Activated CD4-positive, alpha-beta T cell treated with anti-CD3 and anti-CD28 coated beads, Interleukin-2, amount 50 U/mL, for 16 hours (primary cell): ENCODE measurements at places on chromosomes 3 and 15.

GRCh38 chr3:54917174-54917573, 10.7 kb downstream of the LRTM1 start:
- no peak for DNase-seq

DNA sequence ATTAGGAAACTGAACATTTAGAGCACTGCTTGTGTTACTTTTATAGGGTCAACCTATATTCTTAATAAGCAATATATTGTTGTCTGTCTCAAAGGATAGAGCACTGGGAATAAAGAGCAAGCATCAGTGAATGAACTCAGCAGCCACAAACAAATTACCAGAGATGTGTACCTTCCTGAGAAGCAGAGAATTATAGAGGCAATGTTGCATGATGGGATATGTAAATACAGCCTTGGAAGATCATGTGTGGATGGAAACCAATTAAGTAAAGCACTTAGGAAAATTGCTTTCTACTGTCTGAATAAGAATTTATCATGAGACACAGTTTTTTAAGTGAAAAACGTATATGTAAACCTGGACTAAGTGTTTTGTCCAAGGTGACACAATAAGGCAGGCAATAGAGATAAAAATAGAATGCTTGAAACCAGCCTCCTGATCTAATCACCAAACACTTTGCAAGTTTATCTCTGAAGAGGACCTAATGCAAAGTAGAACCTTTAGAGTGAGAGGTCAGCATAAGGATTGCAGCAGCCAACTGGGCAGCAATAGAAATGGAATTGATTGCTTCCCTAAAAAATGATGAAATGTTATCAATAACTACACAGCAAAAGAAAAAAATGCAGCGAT, 848.0 kb downstream of the TUSC7 start:
- DNase-seq: no peak

DNA sequence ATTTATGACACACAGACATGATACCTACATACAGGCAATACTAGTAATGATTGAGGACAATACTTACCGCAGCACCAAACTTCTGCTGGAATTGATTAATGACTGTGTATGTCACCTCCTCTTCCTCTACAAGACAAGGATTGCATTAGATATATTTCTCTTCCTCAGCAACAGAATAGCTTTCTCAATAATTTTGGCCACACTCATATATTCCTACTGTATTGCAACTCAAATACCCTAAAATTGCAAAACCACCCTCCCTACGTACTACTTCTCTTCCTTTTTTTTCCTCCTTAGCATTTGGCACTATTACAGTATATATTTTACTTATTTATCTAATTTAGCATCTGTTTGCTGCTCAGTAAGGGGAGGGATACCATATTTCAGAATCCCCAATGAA, 14.8 kb downstream of the EXD1 start:
- no peak for DNase-seq

DNA sequence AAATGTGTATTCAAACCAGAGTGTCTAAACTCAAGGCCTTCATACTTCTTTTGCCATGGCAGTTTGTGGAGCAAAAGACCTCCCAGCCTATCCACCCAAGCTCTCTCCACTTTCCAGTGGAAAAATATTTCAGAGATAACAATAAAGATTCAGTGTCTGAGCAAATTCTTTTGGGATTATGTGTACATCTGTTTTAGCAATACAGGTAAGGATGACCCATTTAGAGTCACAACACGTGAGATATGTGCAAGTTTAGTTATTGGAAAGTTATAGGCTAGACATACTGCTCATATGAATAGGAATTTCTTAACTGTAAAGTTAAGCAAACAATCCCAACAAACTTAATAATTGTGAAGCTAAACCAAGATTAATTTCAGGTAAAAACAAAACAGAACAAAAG, 174.5 kb upstream of the LRIG1 start:
- no peak for DNase-seq

DNA sequence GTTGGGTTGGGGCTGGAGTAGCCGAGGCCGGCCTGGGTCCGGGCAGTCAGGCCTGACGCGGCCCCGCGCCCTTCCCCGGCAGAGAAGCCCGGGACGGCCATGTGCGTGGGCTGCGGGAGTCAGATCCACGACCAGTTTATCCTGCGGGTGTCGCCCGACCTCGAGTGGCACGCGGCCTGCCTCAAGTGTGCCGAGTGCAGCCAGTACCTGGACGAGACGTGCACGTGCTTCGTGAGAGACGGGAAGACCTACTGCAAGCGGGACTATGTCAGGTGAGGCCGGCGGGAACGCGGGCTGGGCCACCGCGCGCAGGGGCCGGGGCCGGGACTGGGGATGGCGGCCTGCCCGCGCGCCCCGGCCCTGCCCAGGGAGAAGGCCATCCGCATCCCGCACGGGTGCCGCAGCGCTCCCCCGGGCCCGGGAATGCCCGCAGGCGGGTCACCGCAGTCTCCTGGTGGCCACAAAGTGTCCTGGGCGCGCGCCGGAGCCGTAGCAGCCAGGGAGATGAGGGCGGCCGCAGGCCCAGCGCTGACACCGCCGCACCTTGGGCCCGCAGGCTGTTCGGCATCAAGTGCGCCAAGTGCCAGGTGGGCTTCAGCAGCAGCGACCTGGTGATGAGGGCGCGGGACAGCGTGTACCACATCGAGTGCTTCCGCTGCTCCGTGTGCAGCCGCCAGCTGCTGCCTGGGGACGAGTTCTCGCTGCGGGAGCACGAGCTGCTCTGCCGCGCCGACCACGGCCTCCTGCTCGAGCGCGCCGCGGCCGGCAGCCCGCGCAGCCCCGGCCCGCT, 1.3 kb downstream of the ISL2 start:
- DNase-seq: no peak

GRCh38 chr3:129610276-129610675, 3.8 kb upstream of the PLXND1 start:
- no peak for DNase-seq

GRCh38 chr3:43512754-43513404, 108.9 kb downstream of the ANO10 start:
- no peak for DNase-seq

DNA sequence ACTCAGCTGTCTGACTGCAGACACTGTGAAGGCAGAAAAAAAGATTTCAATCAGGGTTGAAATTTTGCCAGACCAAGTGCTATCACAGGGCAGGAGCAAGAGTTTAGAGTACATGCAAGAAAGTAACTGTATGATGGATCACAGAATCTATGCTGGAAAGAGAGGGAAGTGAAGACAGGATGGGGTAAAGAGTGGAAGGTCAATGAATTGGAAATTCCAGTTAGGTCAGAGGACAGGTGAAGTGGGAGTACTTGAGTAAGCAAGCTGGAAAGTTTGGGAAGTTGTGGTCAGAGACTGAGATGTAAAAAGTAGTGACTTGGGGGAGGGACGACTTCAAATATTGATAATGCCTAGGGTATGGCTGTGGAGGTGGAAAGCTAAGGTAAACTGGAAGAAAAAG, 7.2 kb downstream of the SPG11 start:
- no peak for DNase-seq

GRCh38 chr3:48477959-48478520, 25.9 kb downstream of the SHISA5 start:
- no peak for DNase-seq

- no peak for DNase-seq
Observed at GRCh38 chr3:73786321-73786807, 161.6 kb upstream of the PDZRN3 start.

- no peak for DNase-seq
Observed at GRCh38 chr15:85652457-85652856, 142.3 kb downstream of the KLHL25 start.

GRCh38 chr3:101466465-101467309, 46.3 kb downstream of the SENP7 start:
- peak; percentile 6 for DNase-seq

- no peak for DNase-seq
Observed at GRCh38 chr15:86115145-86115801, 35.6 kb downstream of the AGBL1 start.

DNA sequence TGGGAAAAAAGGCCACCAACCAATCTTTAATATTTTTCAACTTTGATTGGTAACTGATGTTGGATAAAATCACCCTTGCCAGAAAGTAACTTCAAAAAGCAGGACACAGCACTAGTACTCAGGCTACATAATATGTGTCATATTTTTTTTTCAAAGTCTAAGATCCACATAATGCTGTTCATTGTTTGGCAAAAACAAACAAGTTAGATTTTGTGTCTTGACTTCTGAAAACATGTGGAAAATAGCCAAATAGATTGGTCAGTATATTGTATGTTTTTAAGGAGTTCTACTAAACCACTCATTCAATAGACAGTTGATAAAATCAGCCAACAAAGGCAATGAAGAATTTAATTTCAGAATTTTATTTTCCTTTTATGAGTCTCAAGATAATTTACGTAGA, 111.7 kb upstream of the CCDC54 start:
- DNase-seq: no peak

- DNase-seq: no peak
Observed at GRCh38 chr3:171416061-171416460, 44.1 kb downstream of the TNIK start.

DNA sequence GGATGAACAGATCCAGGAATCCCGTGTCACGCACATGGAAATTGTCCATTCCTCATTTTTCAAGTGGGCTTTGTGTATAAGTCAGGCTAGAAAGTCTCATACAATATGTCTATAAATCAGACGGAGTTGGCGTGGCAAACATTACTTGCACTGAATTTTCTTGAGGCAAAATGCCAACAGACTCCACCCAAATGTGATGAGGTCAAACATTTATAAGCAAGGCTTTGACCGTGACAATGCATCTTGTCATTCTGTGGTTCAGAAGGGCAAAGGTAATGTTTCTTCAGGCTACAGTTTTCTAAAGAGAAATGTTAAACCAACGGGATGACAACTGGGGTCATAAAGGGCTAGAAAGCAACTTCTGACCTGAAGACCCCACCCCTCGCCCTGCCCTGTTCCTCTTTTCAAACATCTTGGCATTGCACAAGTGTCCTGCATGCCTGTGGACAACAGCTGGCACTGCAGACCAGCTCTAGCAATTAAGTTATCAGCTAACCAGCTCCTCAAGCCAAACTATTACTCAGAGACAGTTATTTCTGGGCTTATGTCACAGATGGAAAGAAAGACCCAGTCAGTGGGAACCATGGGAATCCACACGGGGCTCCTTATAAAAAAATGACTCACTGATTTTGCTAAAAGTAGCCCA, 36.5 kb upstream of the SPTBN5 start:
- DNase-seq: no peak

DNA sequence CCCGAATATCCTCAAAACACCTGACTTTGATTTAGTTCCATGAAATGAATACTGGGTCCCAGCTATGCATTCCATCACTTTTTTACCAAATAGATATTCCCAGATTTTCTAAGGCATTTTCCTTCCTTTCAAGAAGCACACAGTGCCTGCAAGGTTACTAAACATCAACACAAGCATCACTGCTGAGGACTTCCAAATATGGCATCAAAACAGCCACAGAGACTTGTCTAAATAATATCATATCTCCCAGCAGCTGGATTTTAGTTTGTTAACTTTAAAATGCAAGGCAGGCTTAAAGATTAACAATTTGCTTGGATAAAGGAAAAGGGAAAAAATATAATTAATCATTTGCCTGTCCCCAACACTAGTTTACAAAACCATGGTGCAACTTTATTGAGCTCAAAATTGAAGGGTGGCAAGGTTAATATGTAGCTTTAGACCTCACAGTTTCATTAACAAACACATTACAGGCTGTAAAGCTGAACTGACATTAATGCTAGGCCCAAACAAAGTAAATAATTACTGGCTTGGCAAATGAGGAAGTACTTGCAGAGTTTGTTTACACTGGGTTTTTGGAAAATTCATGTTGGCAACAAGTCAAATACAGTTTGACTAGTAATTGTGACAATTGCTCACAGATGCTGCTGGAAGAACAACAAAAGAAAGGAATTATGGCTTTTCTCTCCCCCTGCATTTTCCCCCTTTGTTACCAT, 401.7 kb upstream of the CDIN1 start:
- no peak for DNase-seq

DNA sequence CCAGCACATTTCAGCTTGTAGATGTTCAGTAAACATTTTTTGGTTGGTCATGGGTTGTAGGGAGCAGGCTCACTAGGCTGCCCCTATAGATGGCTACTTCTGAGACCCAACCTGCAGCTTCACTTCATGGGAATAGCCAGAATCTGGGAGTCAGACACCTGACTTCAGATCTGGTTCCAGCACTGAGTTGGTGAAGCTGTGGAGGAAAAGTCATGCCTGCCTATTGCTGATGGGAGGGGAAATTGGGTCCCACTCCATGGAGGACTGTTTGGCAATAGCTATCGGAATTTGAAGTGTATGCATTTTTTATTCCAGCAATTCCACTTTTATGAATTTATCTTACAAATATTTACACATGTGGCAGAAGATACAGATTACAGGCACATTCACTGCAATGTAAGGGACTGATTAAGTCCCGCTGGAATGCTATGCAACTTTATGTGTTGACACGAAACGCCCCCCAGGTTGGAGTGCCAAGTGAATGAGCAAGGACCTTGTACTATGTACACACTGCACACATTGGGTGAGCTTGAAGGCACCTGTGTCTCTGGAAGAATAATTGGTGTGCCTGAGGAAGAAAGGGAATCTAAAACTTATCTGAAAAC, 7.8 kb upstream of the CCR1 start:
- DNase-seq: no peak

DNA sequence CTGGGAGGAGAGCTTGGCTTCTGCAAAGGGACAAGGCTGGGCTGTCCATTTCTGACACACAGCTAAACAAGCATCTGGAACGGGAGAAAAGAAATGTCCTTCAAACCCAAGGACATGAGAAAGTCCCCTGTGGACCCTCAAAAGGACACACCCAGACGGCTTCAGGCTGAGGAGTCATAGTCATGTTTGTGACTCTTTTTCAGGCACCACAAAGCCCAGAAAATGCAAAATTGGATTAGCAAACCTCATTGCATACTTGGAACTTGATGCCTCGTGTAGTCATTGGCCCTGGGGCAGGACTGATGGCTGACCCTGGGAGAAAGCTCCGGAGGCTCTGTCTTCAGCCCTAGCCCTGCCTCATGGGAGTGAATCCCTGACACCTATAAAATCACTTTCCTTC, 21.5 kb downstream of the FAM174B start:
- no peak for DNase-seq

- DNase-seq: no peak
Observed at GRCh38 chr3:57234613-57235575, 7.4 kb downstream of the APPL1 start.

DNA sequence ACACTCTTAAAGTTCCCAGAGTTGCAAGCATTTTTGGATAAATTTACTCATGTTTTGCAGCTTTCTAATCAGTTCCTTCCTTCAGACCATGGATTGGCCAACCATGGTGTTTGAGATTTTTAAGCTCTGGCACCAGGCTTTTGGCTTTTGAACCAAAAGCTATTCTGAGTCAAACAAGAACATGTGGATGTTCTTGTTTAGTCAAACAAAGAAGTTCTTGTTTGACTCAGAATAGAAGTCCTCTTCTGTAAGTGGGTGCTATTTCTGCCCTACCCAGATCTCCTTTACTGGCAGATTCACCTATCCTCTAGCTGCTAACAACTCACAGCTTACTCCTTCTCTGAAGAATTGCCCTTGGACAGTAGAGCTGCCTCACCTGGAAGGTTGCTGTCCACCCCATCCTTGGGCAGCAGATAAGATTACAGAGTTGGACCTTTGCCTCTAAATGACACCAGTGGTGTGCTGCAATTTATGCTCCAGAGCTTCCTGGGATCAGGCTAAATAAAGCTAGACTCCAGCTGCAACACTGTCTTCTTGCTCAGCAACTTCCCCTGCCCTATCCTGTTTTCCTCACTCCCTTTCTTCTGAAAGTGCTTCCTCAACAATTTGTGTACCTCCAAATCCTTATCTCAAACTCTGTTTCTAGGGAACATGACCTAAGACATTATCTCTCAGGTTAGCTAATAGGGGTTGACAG, 65.6 kb downstream of the COL6A6 start:
- DNase-seq: peak; percentile 64

- DNase-seq: peak; percentile 2
Observed at GRCh38 chr3:154421083-154421482, 8.9 kb downstream of the GPR149 start.
